Foreskin keratinocyte (primary cell): ENCODE measurements at places on chromosomes 5 and 9.
A peak's percentile ranks its signal among the peaks of the same experiment; 100 is the strongest.

DNA sequence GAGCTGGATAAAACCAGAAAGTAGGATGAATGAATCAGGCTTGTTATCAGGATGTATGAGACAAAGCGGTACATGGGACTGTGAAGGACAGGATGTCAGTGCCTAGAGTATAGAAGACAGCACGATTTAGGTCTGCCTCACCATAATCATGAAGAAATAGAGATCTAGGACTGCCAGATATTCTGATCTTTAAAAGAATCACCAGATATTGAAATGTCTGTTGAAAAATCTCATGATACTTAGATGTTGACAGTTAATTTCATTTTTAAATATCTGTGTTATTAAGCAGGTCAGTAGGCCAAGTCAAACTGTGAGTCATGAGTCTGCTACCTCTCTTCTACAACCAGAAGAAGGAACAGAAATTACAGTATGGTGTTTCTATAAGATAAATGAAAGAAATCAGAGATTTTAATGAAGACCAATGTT, 65.0 kb downstream of the ST8SIA4 start:
- no peak for DNase-seq

GRCh38 chr5:167773668-167774301, 517.7 kb upstream of the WWC1 start:
- no peak for DNase-seq

DNA sequence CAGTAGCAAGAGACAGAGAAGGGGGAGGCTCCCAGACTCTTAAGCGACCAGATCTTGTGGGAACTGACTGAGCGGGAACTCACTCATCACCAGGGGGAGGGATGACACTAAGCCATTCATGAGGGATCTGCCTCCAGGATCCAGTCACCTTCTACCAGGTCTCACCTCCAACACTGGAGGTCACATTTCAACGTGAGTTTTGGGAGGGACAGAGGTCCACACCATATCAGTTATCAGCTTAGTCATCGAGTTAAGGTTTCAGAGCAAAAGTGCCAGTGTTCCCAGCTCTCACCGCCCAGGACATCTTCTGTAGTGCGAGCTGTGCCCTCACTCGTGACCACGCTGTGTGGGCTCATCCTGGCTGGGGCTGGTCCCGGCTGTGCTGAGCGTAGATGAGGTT, 98.7 kb upstream of the CACNA1B start:
- no peak for DNase-seq

DNA sequence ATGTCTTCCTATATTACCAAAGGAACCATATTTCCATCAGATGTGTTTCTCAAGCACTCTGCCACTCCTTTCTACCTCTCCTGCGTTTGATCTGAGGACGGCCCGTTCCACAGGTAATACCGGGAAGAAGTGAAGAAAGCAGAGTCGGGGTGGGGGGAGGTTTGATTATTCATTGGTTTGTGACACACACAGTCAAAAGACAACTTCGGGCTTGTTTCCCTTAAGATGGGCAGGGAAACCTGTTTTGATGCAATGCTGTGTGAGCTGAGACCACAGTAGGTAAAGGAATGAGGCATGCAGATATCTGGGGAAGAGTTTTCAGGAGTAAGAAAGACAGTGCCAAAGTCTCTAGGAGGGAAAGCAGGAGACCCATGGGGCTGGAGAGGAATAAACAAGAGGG, 54.0 kb downstream of the BOD1 start:
- peak; percentile 73 for DNase-seq

DNA sequence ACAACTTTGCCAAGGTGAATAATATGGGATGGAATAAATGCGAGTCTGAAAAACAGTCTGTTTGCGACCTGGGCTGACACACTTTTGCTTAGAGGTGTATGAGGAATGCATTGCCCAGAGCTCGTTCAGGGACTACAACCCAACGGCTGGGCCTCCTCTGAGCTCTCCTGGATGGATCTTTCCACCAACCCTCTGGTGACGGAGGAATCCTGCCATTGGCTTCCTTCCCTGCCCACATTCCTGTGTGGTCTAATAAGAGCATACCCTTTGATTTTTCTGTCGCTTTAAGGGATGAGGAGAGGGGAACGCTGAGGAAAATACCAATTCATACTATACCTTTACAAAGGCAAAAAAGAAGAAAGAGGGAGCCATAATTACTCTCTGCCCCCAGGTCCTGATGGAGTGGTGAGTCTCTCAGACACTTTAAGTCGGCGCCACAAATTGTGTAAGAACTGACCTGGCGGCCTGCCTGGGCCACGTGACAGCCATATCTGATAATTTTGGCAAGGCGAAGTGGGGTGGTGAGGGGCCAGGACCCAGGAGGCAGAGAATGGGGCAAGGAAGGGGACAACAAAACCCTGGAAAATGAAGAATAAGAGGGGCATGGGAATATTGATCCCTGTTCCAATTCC, 265.2 kb upstream of the MSX2 start:
- DNase-seq: no peak

- peak; percentile 36 for DNase-seq
These were observed 30.7 kb downstream of the EXOC3 start for GRCh38 chr5:473551-474192.

GRCh38 chr5:155983954-155984353, 343.0 kb upstream of the SGCD start:
- no peak for DNase-seq

GRCh38 chr9:84953252-84953773, 283.8 kb downstream of the NTRK2 start:
- DNase-seq: no peak

DNA sequence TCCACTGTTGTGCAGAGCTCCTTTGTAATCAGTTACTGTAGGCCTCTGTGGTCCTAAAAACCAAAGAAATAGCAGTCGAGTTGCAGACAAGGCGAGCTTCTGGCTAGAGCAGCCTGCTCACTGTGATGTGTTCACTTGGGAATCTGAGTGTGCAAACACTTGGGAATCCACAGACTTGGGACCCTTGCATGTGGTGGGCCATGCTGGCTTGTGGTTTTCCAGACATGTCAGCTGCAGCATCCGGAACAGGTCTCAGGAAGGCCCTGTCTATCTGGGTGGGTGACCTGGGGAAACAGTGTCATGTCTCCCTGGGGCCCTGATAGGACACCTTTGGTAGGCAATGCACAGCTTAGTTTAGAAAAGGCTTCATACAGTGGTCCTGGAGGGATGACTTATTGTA, 66.4 kb downstream of the WWC1 start:
- no peak for DNase-seq
